Effector CD8-positive, alpha-beta T cell (primary cell): ENCODE measurements at places on chromosomes 12 and 14.

- no peak for DNase-seq
Observed at GRCh38 chr12:67952787-67953186, 36.5 kb upstream of the IFNG-AS1 start.

DNA sequence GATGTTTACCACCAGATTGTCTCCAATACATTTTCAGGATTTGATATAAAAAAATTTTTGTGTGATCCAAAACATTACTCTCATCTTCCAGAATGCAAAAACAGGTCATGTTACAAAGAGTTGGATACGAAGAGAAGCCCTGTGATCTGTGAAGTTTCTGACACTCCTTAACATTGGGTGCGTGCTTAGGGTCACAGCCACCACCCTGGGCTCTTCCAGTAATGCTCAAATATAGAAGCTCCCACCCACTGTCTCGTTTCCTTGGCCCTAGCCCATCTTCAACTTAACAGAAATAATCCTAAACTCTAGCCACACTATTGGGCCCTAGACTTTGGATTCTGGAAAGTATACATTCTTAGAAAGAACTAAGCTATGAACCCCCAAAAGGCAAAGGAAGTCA is 32.9 kb upstream of the HSP90B1 start:
- no peak for DNase-seq

DNA sequence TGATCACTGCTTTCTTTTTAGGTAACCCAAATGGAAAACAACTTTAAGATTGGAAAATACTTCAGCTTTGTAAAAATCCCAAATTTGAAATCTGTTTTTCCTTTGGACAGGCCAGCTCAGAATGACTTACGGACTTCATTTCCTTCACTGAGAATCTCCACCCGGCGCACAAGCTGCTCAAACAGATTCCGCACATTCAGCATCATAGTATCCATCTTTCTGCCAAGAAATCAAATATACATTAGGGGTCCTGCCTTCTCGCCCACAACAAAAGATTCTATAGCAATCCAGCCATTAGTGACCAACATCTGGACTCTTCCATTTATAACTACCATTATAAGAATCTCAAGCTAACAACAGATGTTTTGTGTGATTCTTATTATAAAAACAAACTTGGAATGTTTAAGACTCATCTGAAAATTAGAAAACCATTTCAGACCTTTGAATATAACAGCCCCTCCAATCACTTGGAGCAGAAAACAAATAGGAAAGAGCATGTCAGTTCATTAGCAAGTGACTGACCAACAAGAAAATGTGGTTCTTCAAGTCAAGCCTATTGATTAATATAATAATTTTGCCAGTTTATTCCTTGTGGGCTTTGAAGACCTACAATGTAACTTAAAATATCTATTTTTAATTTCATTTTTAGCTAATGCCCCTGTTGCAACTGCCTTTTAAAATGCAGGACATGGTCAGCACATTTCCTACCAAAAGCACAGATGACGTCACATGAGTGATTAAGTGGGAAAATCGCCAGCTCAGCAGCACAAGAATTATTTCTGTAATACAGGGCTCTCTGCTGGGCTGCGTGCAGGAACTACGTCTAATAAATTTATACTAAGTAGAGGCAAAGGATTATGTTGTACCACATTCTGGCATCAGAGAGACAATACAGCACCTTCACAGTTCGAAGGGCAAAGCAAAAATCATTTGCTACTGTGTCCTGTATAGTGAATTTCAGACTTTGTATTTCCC is 8.5 kb downstream of the RACGAP1 start:
- DNase-seq: no peak

- no peak for DNase-seq
Observed at GRCh38 chr12:77788231-77789168, 42.2 kb upstream of the NAV3 start.

DNA sequence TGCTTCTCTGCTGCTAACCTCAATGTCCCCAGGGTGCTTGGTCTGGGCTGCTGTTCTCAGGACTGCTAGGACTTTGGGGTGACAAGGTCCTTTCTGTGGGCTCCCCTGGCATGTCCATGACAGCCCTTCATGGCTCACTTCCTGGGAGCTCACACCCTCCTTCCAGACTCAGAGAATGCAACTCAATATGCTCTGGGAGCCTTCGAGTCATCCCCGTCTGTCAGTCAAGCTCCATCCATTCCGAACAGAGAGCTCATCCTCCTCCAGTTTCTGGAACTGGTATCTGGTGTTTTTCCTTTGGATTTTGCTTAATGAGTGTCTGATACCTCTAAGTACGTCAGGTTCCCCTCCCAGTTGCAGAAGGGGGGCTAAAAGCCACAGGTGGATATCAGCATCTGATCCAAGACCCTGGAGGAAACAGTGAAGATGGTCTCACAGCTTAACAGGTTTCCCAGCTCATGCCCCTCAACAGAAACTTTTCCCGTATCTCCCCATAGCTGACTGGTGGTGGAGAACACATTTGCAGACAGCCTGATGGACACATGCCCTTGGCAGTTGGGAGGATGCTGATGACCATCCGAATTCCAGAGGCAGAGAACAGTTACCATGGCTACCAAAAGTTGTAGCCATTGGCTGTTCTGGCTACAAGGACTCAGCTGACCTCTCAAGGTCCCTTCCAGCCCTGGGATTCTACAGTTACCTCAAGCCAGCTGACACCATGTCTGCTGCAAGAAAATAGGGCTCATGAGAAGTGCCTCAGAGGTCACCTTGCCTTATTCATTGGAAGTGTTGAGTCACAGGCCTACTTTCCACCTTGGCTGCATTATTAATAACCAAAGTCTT is 9.5 kb upstream of the RAB35 start:
- no peak for DNase-seq

- no peak for DNase-seq
Observed at GRCh38 chr14:49977126-49977841, 84.4 kb downstream of the ARF6 start.

- DNase-seq: no peak
Observed at GRCh38 chr14:62304257-62304656, 542.0 kb downstream of the SNAPC1 start.

DNA sequence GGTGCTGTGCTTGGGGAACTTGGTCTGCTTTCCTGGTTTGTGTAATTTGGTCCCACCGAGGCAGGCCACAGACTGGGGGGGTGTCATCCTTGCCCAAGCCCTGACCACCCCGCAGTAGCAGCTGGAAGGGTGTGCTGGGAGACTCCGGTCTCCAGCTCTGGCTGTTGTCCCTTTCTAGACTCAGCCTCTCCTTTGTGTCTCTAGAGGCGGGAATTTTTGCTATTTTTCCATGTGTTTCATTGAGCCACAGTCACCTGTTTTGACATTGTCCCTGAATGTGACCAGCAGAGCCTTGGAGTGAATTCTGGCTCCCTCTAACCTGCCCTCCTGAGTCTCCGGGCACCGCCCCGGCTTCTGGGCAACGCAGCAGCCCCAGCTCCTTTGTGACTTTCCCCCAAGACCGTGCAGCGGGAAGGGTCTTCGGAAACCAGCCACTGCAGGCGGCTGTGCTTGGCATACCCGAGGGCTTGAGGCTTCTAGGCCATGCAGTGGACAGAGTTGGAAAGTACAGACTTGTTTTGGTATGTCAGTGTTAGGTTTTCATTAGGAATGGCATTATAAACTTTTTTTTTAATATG is 98.6 kb downstream of the TNFAIP2 start:
- DNase-seq: no peak

DNA sequence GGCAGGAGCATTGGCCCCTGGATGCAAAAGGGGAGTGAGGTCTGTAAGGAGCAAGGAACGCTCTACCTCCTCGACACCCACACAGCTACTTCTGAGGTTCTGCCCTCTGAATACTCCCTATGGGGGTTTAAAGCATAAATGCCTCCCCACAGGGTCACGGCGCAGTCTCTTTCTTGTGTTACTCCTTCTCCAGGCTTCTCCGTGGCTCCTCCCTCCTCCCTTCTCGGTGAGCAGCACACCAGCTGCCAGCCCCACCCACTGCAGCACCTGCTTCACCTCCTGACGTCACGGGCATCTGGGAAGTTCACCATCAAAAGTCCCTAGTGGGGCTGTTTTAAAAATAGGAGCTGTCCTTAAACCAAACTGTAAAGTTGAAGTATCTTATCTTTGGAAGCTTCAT is 67.3 kb downstream of the SPTB start:
- no peak for DNase-seq

DNA sequence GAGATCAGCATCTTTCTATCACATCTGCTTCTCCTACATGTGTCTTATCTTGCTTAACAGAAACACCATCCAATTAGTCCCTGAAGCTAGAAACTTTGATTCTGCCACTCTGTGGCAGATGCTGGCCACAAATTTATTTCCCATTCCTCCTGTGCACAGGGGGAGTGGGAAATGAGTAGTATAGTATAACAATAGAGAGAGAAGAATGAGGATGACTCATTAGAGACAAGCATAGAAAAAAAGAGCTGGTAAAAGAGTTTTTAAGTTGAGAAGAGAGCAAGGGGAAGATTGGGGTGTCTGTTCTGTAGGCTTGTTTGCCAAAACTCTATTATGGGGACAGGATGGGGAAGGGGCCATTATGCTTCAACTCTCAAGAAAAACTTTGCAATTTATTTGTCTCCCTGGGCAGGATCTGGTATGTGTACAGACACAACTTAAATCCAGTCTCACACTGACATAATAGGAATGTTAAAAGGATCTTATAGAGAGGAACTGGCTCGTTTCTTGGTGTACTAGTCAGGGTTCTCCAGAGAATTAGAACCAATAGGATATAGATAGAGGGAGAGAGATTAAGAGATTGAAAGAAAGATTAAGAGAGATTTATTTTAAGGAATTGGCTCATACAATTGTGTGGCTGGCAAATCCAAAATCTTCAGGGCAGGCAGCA is 142.6 kb upstream of the CPSF6 start:
- no peak for DNase-seq

- no peak for DNase-seq
Observed at GRCh38 chr12:32126720-32127119, 20.1 kb downstream of the BICD1 start.

DNA sequence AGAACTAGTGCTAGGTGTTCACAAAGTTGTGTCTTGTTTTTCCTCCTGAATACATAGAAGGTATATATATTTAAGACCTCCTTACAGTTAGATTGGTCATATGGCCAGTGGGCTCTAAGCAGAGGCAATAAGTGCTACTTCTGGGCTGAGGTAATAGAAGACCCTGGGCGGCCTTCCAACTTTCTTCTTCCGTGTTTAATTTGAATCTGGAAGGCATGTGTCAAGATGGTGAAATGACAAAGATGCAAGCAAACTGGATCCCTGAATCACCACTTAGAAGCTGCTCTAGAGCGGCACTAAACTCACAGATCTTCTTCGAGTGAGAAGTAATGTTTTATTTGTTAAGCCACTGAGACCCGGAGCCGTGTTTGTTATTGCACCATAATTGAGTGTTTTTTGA is 201.0 kb upstream of the GZMB start:
- no peak for DNase-seq

DNA sequence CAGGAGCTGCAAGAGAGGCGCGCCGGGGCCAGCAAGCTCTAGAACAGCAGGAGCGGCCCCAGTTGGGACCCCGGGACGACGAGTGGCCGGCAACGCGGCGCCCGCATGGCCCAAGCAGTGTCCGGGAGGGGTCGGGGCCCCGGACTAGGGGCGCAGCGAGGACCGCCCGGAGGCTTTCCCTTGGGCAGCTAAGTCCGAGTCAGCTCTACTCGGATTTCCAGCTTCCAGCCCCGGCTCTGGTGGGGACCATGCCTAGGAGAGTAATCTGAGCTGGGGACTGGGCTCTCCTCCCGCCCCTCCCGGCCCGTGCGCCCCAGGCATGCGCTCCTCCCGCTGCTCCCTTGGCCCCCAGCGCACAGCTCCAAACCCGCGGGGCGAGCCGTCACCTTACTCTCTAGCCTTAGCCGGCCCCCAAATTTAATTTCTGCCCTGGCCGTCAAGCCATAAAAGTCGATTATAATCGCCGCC is 41.6 kb upstream of the CAPRIN2 start:
- DNase-seq: no peak

DNA sequence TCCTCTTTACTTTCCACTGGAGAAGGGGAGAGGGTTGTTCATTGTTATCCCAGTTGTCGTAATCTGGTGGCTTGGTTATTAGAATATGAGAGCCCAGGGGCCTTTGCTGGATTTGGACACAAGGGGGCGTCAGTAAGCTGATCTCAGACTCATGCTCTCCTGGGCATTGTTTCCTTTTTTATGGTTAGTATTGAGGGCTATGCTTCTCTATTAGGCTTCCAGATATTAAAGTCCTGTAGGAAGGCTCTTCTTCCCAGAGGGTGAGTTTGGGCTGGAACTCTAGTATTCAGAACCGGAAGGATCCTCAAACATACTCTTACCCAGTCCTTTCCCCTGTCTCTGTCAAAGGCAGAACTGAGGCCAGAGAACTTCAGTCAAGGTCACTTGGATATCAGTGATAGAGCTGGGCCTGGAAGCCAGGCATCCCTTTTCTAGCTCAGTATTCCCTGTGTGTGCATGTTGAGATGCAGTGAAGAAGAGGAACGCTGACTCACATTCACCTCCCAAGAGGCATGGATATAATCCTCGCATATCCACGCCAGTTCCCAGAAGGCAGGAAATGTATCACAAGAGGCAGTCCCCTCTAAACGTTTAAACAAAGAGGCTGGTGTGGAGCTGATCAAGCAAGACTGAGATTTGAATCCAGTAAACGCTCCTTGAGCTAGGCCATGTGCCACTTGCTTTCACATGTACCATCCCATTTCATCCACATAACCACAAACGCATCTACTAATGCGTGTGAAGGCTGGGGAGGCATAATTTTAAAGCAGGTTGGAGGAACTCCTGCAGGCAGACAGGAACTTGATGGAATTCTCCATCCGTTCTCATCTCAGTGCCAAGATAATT is 41.6 kb downstream of the UBE3B start:
- peak; percentile 13 for DNase-seq

- no peak for DNase-seq
Observed at GRCh38 chr12:39779768-39780340, 160.3 kb upstream of the ABCD2 start.

- DNase-seq: no peak
Observed at GRCh38 chr12:108523365-108523764, 8.3 kb downstream of the FICD start.

DNA sequence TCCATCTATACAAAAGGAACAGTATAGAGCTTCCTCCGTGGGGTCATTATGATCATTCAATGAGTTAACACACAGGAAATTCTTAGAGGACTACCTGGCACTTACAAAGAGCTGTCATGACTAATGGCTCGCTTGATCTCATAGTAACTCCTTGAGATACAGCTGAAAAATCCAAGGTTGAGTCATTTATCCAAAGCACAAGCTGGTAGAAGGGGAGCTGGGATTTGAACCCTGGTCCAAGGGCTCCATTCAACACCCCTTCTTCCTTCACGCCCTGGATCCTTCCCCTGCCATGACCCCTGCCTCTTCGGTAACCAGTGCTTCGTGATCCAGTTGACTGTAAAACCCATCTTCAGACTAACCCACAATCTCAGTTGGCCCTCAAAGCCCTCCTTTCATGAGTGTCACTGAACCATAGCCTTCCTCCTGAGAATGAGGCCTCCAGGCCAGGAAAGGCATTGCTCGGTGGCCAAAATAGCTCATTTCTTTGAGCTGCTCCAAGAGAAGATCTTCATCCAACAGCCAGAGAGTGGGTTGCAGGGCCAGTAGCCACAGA is 7.8 kb downstream of the ZFP36L1 start:
- DNase-seq: no peak

GRCh38 chr14:68958553-68958952 is 20.5 kb downstream of the ACTN1 start:
- no peak for DNase-seq

GRCh38 chr14:88421286-88421685 is 35.8 kb downstream of the SPATA7 start:
- DNase-seq: no peak
